CD4-positive, alpha-beta T cell (primary cell): ENCODE measurements at places on chromosomes 4 and X.

- no peak for DNase-seq
Observed at GRCh38 chrX:68682790-68683189, 35.3 kb downstream of the STARD8 start.

DNA sequence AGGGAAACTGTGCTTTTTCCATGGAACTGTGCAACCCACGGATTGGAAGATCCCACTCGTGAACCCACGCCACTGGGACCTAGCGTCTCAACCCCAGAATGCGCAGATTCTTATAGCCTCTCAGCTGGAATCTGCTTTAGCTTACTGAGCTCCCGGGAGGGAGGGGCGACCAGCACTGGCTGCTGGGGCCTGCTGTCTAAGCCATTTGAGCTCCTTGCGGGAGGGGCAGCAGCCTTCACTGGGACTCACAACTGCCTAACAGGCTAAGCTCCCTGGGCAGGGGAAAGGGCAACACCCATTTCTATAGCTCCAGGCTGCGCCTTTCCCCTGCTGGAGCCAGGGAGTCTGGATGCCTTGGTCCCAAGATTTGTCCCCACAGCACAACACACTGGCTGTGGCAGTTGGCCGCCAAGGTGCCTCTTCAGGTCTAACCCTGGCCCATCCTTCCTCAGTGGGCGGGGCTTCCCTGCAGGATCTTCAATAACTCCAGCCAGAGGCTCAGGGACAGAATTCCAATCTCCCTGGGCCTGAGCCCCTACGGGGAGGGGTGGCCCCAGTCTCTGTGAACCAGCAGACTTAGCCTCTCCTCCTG, 451.7 kb upstream of the PITX2 start:
- DNase-seq, result no peak

DNA sequence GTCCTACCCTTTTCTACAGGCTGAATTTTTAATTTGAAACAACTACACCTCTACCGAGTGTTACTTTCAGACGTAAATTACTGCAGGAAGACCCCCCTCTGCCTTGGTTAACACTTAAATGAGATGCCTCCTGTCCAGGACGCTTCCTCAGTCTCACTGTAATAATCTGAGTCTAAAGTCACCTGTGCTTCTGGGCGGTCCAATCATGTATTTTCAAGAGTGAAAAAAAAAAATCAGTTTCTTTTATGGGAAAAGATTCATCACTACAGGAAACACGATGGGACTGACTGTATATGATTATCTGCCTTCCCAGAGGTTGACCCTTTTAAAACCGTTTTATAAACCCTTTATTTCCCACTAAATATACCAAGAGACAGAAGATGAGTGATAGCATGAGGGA, 776 bp downstream of the RBM47 start:
- DNase-seq, result no peak

GRCh38 chr4:77093401-77093800, 17.6 kb upstream of the CCNI start:
- no peak for DNase-seq

- no peak for DNase-seq
Observed at GRCh38 chr4:3340700-3341083, 47.9 kb downstream of the RGS12 start.

DNA sequence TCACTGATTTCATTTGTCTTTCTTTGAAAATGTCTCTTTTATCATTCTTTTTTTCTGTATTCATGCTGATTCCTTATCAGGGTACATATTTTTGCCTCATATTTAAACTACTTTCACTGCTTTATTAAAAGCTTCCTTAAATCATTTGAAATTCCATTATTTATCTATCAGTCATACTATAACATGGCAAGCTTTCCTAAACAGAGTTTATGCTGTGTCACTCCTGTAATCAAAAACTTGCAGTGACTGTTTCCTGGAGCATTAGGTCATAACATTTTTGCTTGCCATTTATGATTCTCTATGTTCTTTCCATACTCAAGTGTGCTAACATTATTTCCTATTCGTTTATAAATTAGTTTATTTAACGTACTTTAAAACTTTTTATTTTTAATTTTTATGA, 203.7 kb downstream of the BMPR1B start:
- no peak for DNase-seq

GRCh38 chrX:24178441-24178840, 28.9 kb downstream of the ZFX start:
- no peak for DNase-seq

DNA sequence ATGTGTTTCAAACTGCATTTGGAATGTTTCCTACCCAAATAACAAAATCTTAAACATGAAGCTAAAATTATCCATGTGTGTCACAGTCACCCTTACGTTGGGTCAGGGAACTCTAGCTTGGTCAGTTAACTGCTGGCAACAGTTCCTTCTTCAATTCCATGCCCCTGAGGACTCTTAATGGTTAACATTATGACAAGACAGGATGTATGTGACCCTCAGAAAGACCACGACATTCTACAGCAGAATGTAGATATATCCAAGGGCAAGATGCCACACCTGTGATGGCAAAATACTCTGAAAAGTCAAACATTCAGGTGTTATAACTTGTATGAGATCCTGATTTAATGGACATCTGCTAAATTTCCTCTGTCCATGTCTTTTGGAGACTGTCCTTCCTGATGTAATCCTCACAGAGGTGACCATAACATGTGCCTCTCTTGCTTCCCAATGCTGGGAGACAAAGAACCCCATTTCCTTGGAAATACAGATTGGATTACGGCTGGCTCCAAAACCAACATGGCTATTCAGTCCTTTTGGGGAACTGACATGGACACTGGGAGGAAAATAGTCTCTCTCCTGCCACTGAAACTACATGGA, 39.1 kb downstream of the YTHDC1 start:
- no peak for DNase-seq

DNA sequence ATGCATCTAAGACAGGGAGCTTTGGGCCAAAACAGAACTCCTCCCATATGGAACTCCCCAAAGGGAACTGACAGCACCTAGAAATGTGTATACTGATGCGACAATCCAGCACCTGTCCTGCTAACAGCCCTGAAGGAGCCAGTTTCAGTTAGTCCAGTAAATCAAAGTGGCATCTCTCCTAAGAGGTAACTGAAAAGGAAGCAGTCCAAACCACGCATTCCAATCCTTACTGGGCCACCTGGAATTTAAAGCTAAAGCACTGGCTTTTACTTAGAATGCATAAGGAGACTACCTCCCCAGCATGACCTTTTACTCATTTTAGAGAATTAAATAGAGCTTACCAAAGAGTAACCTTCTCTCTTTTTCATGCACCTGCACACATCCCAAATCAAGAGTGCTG, 586.8 kb upstream of the PITX2 start:
- DNase-seq, result no peak

- no peak for DNase-seq
Observed at GRCh38 chr4:8427761-8428287, 12.7 kb downstream of the ACOX3 start.

DNA sequence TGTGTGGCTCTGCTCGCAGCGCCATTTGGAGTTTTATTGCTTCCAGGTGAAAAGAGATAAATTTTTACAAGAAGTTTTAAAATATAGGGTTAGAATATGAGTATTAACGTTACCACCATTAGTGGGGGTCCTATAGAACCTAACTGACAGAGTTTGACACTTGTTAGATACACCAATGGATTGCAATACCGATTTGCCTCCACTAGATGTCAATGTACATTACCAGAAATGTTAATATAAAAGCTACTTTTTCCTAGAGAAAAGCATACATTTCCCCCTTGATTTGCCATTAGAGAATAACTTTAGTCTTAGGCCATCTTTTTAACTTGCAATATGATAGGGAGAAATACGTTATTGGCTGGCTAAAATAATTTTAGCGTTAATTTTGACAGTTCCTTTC, 108.4 kb downstream of the LINC00632 start:
- no peak for DNase-seq

GRCh38 chr4:8874896-8875680, 3.4 kb upstream of the HMX1 start:
- DNase-seq, result no peak

DNA sequence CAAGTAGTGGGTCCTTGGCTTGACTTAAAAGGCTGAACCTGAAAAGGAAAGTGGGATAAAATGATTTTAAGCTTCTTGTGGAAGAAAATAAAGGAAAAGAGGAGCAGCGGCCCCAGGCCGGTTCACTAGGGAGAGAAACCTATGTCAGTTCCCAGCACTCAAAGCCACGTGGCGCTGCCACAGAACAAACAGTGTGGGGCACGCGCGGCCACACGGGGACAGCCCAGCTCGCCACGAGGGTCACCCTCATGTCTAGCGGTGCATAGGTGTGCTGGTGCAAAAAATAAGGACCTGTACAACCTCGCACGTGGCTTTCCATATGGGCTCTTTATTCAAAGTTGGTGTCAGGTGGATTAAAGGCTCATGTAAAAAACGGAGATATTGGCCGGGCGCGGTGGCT, 17.1 kb downstream of the MSANTD1 start:
- no peak for DNase-seq

- DNase-seq, result peak; percentile 2
Observed at GRCh38 chrX:15269618-15270521, at the start of gene ASB9. ASB9 (minus strand) TSS chrX:15270083; CDS start chrX:15269874, 209 bp downstream.

DNA sequence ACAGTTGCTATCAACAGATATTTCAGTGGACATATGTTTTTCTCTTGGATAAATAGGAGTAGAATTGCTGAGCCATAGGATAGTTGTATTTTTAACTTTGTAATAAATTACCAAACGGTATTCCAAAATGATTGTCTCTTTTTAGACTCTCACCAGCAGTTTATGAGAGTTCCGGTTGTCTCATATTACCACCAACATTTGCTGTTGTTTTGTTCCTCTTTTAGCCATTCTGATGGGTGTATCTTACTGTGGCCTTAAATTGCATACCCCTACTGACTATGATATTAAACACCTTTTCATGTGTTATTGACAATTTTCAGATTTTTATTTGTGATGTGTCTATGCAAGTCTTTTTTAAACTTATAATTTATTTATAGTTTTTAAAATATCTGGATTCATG, 39.7 kb downstream of the SNX25 start:
- no peak for DNase-seq

DNA sequence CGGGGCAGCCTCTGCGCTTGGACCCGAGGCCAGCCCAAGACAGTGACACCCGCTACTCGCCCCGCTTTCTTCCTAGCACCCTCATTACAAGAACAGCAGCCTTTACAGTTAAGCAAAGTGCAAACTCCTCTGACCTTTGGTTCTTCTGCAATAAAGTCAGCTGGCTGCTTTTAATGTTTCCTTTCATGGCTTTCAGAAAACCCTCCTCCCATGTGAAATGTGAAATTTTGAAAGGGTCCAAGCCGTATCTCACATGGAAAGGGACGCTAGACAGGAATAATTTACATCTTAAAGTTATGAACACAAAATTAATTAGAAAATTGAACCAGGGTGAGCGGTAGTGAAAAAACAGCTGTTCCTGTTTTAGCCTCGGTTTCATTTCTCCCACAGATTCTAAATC, 520.1 kb upstream of the FRG1 start:
- DNase-seq, result no peak

DNA sequence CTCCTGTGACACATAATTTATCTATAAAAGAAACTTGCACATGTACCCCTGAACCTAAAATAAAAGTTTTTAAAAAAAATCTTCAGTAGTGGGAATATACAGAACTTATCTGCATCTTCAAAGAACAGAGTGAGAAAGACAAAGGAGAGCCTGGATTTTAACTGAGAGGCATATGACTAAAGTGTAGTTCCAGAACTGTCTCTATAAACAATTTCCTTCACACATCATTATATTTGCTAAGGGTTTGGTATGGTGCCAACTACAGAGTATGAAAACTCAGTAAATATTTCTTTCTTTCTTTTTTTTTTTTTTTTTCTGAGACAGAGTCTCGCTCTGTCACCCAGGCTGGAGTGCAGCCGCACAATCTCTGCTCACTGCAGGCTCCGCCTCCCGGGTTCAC, 49.9 kb upstream of the NFKB1 start:
- DNase-seq, result no peak
